Ascending aorta (tissue), 2 donors: ENCODE measurements at places on chromosomes 4 and X. TPM values are rescaled to one million over a fixed set of nuclear protein-coding genes. Genes with fewer than 3 reads are reported as not detected.

GRCh38 chrX:44903830-44904530 is 31.0 kb downstream of the KDM6A start:
- peaks cover 26% of the 10 kb centered on the region for H3K4me1 ChIP-seq
- H3K4me3 ChIP-seq, result no peak overlapping the region
- H3K27ac ChIP-seq, result no peak overlapping the region
- H3K36me3 ChIP-seq, result no peaks in the 10 kb centered on the region
- no peak for DNase-seq

GRCh38 chr4:28639747-28640146 is 1779.1 kb downstream of the STIM2 start:
- H3K27me3 ChIP-seq, result no peaks in the 10 kb centered on the region
- DNase-seq, result no peak
- no peak overlapping the region for H3K4me3 ChIP-seq
- no peaks in the 10 kb centered on the region for H3K36me3 ChIP-seq
- no peak overlapping the region for H3K27ac ChIP-seq

Gene CC2D2A
- 2.8 TPM for total RNA-seq

DNA sequence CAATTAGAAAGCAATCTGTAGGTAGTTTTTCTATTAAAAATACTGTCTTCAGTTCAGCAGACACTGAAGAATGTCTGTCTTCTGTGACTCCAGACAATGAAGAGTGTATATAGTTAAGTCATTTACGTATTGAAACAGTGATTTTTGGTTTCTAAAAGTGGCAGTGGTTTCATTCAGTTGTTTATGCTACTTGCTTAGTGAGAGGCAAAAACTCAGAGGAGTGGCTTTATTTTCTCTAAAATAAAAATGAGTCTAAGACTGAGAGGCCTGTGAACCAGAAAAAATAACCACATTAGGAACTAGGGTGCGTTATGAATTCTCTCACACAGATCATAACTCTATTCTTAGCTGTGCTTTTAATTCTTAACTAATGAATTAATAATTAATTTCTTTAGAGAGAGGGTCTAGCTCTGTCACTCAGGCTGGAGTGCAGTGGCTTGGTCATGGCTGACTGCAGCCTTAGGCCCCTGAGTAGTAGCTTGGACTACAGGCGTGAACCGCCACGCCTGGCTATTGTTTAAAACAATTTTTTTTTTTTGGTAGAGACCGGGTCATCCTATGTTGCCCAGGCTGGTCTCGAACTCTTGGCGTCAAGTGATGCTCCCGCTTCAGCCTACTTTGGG is 31.4 kb downstream of the FREM3 start:
- no peaks in the 10 kb centered on the region for H3K27me3 ChIP-seq
- H3K27ac ChIP-seq, result no peak overlapping the region
- H3K4me3 ChIP-seq, result no peak overlapping the region
- H3K36me3 ChIP-seq, result no peaks in the 10 kb centered on the region

Gene GAGE12F
- total RNA-seq, result not detected

GRCh38 chr4:186265683-186266652 is at the start of gene F11:
TSS of gene F11 (plus strand) at chr4:186266189. CDS start at chr4:186267137, 948 bp downstream.
- DNase-seq, result no peak
- no peaks in the 10 kb centered on the region for H3K36me3 ChIP-seq
- no peaks in the 10 kb centered on the region for H3K27me3 ChIP-seq
- H3K27ac ChIP-seq, result no peak within 1 kb of the TSS

- H3K4me1 ChIP-seq, result no peaks in the 10 kb centered on the region
- H3K36me3 ChIP-seq, result no peaks in the 10 kb centered on the region
- no peak for DNase-seq
- H3K4me3 ChIP-seq, result no peak overlapping the region
- H3K27ac ChIP-seq, result no peak overlapping the region
- no peaks in the 10 kb centered on the region for H3K27me3 ChIP-seq
Measured at GRCh38 chrX:141180851-141181250, 3.9 kb upstream of the LDOC1 start.

- no peaks in the 10 kb centered on the region for H3K27me3 ChIP-seq
- no peak for DNase-seq
- H3K4me3 ChIP-seq, result no peak overlapping the region
Measured at GRCh38 chr4:128359422-128359821, 71.8 kb upstream of the PGRMC2 start.

DNA sequence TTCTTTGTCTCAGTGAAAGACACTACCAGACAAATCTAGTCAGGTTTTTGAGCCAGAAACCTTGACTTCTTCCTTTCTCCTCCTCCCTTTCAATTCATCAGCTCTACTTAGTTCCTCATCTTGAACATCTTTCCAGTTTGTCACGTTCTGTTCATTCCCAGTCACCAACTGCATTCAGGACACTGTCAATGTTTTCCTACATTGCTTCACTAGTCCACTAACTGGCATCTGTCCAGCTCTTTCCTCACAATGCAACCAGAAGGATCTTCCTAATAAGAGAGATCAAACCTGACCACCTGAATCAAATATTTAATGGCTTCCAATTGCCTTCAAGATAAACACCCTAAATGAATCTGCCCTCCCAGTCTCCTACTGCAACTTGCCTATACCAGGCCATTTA is 52.5 kb downstream of the SYNPO2 start:
- H3K27me3 ChIP-seq, result no peaks in the 10 kb centered on the region
- H3K27ac ChIP-seq, result peak overlapping the region; percentile 85
- no peaks in the 10 kb centered on the region for H3K36me3 ChIP-seq
- peak overlapping the region; percentile 56 for H3K4me3 ChIP-seq

DNA sequence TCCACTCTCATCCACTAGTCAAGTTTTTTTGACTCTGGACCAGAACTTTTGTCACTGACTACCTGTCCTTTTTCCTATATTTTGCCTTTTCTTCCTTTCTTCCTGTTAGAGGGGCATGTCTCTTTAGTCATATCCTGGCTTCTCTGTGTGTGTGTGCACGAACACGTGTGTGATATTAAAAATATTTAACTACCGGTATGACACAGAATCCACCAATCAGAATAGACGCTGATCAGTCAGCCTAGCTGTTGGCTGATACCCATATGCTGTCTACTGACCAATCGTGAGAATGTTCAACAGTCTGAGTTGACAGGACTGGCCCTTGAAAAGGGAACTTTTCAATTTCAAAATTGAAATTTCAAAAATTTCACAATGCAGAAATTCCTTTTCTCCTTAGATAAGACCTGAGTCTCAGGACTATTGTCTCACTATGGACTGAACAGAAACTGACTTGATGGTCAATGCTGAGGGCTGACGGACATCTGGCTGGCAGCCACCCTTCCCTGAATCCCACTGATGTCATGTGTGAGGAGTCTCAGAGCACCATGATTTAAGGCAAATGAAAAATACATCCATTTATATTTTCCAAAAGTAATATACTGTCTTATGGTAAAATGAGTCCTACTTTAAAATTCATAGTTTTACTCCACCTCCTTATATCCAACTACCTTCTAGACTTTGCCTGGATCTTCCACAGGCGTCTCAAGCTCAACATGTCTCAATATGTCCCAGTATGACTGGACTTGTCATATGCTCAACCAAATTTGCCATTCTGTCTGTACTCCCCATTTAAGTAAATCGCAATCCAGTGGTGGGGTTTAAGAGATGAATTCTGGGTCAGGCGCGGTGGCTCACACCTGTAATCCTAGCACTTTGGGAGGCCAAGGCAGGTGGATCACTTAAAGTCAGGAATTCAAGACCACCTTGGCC is 78.0 kb downstream of the CHRNA9 start:
- DNase-seq, result no peak
- H3K36me3 ChIP-seq, result no peaks in the 10 kb centered on the region
- no peaks in the 10 kb centered on the region for H3K4me1 ChIP-seq
- H3K27ac ChIP-seq, result no peak overlapping the region

- no peaks in the 10 kb centered on the region for H3K4me1 ChIP-seq
- no peak overlapping the region for H3K27ac ChIP-seq
- DNase-seq, result no peak
- H3K27me3 ChIP-seq, result no peaks in the 10 kb centered on the region
- H3K36me3 ChIP-seq, result no peaks in the 10 kb centered on the region
- H3K4me3 ChIP-seq, result no peak overlapping the region
Measured at GRCh38 chr4:153668647-153669046, 15.4 kb upstream of the TLR2 start.

Gene TEC
- total RNA-seq, result 4.5 TPM

Gene LNX1
- 4.0 TPM for total RNA-seq

GRCh38 chrX:40063555-40063954 is 34.2 kb downstream of the BCOR start:
- no peaks in the 10 kb centered on the region for H3K4me1 ChIP-seq
- H3K27ac ChIP-seq, result no peak overlapping the region
- no peak overlapping the region for H3K4me3 ChIP-seq
- no peak for DNase-seq
- no peaks in the 10 kb centered on the region for H3K27me3 ChIP-seq
- H3K36me3 ChIP-seq, result peaks cover 40% of the 10 kb centered on the region

GRCh38 chrX:21289232-21289631 is 85.0 kb upstream of the CNKSR2 start:
- H3K4me1 ChIP-seq, result no peaks in the 10 kb centered on the region
- H3K27ac ChIP-seq, result no peak overlapping the region
- H3K36me3 ChIP-seq, result no peaks in the 10 kb centered on the region
- H3K4me3 ChIP-seq, result no peak overlapping the region
- H3K27me3 ChIP-seq, result no peaks in the 10 kb centered on the region

- no peaks in the 10 kb centered on the region for H3K27me3 ChIP-seq
- no peak for DNase-seq
- peaks cover 4% of the 10 kb centered on the region for H3K4me1 ChIP-seq
- no peak overlapping the region for H3K27ac ChIP-seq
- no peaks in the 10 kb centered on the region for H3K36me3 ChIP-seq
Measured at GRCh38 chr4:154741131-154741665, 2.6 kb upstream of the LRAT start.

DNA sequence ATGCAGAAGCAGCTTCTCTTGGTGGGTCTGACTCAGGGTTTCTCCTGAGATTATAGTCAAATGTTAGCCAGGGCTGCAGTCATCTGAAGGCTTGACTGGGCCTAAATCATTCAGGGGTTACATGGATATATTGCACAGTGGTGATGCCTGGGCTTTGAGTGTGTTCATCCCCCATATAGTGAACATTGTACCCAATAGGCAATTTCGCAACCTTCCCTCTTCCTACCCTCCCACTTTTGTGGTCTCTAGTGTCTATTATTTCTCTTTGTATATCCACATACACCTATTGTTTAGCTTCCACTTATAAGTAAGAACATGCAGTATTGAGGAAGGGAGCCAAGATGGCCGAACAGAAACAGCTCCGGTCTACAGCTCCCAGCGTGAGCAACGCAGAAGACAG is 90.3 kb upstream of the CAMK2D start:
- no peaks in the 10 kb centered on the region for H3K27me3 ChIP-seq
- H3K4me3 ChIP-seq, result no peak overlapping the region
- no peak for DNase-seq
- H3K4me1 ChIP-seq, result no peaks in the 10 kb centered on the region
- no peak overlapping the region for H3K27ac ChIP-seq
- H3K36me3 ChIP-seq, result no peaks in the 10 kb centered on the region

Gene CTAG2
- total RNA-seq, result not detected

DNA sequence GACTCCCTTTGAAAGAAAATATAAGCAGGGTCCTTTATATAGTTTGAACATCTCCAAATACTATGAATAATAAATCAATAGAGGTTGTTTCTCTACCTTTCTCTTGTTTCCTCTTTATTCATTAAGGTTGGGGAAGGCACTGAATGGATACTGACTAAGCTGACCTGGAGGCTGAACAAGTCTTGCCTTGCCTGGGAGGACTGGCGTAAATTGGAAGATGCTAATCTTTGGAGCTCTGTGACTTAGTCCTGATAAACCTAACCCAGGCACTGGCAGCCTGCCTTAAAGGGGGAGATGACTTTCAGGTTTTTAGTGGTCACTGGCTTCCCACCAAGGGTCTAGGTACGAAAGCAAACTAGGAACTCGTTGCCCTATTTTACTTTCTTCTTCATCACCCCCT is 10.5 kb downstream of the CCDC160 start:
- H3K36me3 ChIP-seq, result no peaks in the 10 kb centered on the region
- no peak for DNase-seq
- H3K27me3 ChIP-seq, result no peaks in the 10 kb centered on the region
- no peak overlapping the region for H3K27ac ChIP-seq
- no peaks in the 10 kb centered on the region for H3K4me1 ChIP-seq

DNA sequence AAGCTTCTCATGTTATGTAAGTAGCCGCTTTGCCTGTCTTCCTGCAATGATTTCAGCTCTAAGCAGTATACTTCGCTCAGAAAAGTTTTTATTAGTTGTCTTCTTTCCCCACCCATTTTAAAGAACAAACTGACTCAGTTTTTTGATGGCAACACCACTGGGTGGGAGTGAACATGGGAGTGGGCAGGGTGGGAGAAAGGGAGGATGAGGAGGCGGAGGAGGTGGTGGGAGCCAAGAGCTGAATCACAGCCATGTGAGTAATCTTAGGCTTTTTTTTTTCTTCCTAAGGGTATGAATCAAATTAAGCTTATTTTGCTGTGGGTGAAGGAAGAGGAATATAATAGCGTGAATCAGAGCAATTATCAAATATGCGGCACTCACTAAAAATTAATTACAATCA is 574.3 kb upstream of the DIPK2B start:
- H3K27ac ChIP-seq, result peak overlapping the region; percentile 23
- H3K4me3 ChIP-seq, result no peak overlapping the region
- H3K36me3 ChIP-seq, result no peaks in the 10 kb centered on the region
- no peaks in the 10 kb centered on the region for H3K27me3 ChIP-seq
